ENCODE measurements at places on chromosomes 3 and 15. TPM values are rescaled to one million over a fixed set of nuclear protein-coding genes. Genes with fewer than 3 reads are reported as not detected.

- DNase-seq: no peak
These were observed 160.3 kb downstream of the MTHFS start for GRCh38 chr15:79736435-79737000.

- no peak for DNase-seq
These were observed 56.1 kb downstream of the SLCO3A1 start for GRCh38 chr15:91909574-91909973.

- no peak for DNase-seq
These were observed 55.3 kb downstream of the ADAMTSL3 start for GRCh38 chr15:83709241-83709640.

DNA sequence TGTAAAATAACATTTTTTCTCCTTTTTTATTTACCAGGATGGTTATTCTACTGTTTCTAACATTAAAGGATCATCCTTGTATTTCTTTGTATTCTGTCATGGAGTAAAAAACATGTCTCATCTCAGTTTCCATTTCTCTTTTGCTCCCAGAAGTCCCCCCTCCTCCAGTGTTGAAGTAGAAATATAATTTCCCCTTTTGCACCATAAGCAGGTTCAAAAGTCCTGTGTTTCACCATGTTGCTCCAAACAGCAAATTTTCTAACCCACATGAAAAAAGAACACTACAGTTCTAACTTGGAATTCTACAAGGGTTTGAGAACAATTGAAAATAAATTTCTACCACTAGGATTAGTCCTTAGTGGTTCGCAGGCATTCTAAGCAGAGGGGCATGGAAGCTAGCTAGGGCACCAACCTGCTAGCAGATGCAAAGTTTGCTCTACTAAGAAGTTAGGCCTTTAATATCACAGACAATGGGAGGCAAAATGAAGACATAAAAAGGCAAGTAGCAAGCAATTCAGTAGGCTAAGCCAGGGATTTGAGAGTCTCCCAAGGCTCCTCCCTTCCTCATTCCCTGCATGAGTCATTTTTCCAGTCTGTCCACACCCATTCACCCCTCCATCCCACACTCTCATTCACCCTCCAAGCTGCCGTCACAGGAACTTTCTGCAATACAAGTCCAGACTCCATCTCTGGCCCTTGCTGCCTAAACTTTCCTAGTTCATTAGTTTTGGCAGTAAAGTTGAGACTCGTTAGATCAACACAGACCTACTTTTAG lies 2.3 kb upstream of the MBNL1 start:
- DNase-seq: peak; percentile 78

TEX9 gene
- total RNA-seq: 1.1 TPM

TMEM108 gene
- 7.7 TPM for total RNA-seq

ALDH1A2 gene
- 24.4 TPM for total RNA-seq

Data from left cardiac atrium (tissue), 4 donors.